Tibial nerve (tissue), 4 donors: ENCODE measurements at places on chromosomes 2 and 18. TPM values are rescaled to one million over a fixed set of nuclear protein-coding genes. Genes with fewer than 3 reads are reported as not detected.

The CAPN14 gene
- not detected for total RNA-seq

The MAP2 gene
- 31.7 TPM for total RNA-seq

The POU3F3 gene
- total RNA-seq, result not detected

The MARCO gene
- total RNA-seq, result 11.1 TPM

- DNase-seq, result peak; percentile 45
Measured at GRCh38 chr2:70919672-70920366, 15.9 kb upstream of the ATP6V1B1 start.

DNA sequence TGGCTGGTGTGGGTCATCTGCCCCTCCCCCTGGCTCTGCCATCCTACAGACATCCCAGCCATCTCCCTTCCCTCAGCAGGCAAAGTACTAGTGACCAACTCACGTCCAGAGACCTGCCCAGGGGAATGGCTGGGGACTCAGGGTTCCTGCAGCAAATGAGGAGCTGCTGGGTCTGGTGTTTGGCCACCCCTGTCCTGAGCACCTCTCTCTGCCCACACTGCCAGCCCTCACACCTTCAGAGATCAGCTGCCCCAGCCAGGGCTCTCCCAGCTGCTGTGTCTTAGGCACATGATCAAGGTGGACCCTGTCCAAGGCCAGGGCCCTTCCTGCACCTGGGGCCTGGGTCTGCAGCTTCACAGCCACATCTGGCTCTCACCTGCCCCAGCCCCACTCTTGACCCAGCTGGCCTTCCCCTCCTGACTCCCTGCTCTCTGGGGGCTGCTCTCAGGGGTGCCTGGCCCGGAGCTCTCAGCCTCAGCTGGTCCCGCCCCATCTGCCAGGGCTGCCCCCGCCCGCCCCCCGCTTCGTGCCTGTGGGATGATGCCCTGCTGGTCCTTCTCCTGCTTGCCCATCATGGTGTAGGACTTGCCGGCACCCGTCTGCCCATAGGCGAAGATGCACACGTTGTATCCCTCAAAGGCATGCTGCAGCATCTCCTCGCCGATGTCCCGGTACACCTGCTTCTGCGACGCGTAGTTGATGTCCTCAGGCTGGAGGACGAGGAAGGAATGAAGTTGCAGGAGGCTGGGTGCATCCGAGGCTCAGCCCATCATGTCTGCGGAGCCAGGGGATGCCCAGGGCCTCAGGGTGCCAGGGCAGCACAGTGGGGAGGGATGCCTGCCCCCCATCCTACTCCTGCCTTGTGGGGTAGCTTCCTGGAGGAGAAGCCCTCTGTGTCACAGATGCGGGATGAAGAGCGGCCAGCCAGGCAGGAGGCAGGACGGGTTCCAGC, 32.2 kb downstream of the KIF1A start:
- DNase-seq, result no peak

DNA sequence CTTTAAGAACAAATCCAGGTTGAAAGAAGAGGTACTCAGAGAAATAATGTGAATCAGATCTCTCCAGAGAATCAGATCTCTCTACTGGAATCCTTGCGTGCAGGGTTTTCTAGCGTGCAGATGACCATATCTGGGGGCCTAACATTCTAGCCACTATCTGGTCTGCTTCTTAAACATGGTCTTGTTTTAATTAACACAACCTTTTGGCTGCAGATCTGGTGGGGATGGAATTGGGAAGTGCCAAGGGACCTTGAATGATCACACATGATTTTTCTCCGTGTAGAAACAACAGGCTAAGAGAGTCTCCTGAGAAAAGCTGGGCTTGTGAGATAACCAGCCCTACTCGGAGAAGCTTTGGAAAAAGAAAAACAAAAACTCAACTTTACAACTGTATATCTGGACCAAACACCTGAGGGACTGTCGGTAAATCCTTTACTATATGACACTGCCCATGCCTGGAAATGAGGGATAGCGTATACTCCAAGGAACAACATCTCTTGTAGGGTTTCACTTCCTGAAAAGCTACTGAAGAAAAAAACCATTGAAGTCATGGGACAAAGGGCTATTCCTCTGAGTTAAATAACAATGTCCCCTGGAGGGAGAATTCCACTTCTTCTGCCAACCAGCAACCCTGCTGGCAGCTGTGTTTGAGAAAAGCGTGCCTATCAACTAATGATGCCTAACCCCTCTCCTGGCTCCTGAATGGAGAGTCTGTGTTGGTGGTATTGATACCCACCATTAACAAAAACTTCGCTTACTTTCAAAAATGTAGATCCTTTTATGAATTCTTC, 171.0 kb upstream of the REV1 start:
- no peak for DNase-seq

DNA sequence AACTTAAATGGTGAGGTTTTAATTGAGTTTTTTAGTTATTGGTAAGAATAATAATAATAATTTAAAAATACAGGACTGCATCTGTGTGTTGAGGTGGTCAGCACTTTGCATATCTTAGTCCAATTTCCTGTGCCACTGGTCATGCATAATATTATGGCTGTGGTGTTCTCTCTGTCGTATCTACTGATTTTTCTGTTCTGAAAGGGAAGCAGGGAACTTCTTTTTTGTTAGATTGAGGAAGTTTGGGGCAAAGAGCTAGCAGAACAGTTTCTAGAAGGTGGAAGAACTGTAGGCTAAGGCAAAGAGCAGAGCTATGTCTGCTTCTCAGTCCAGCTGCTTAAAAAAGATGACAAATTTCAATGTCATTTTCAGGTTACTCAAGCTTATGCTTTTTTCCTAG, 74.3 kb downstream of the XRCC5 start:
- DNase-seq, result no peak

DNA sequence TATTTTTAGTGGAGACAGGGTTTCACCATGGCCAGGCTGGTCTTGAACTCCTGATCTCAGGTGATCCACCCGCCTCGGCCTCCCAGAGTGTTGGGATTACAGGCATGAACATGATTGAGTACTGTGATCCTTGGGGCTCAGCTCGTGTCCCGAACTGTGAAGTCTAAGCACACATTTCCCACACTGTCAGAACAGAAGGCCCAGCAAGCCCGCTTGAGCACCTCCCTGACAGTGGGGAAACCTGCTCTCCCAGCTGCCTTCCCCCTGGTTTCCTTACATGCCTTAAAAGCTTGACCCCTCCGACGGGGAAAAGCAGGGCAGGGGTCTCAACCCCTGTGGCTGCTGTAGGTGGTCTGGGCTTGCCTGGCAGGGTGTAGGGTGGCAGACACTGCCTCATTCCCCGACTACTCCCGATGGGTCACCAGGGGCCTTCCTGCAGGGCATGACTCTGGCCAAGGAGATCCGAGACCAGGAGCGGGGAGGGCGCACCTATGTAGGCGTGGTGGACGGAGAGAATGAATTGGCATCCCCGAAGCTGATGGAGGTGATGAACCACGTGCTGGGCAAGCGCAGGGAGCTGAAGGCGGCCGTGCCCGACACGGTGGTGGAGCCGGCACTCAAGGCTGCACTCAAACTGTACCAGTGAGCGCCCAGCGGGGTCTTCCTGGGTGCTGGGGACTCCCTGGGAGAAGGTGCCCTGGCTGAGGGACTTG, 10.1 kb downstream of the VIL1 start:
- no peak for DNase-seq
